Left renal pelvis (tissue), 4 donors: ENCODE measurements at places on chromosomes 13 and 19.

GRCh38 chr13:73261739-73262216, 203.0 kb downstream of the KLF5 start:
- DNase-seq: no peak

DNA sequence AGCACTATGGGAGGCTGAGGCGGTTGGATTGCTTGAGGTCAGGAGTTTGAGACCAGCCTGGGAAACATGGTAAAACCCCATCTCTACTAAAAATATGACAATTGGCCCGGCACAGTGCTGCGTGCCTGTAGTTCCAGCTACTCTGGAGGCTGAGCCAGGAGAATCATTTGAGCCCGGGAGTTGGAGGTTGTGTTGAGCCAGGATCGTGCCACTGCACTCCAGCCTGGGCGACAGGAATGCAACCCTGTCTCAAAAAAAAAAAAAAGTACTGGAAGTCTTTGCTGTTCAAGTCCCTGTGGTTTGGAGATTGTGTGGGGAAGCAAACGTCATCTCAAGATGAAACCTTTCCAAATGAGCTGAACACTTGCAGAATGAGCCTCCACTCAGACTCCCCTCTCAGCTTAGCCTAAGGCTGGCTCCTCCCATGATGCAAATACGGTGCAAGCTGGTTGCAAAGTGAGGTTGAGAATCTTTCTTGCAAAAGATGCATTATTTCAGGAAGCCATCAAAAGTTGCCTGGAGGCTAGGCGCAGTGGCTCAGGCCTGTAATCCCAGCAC, 46.2 kb downstream of the MYO9B start:
- DNase-seq: no peak

DNA sequence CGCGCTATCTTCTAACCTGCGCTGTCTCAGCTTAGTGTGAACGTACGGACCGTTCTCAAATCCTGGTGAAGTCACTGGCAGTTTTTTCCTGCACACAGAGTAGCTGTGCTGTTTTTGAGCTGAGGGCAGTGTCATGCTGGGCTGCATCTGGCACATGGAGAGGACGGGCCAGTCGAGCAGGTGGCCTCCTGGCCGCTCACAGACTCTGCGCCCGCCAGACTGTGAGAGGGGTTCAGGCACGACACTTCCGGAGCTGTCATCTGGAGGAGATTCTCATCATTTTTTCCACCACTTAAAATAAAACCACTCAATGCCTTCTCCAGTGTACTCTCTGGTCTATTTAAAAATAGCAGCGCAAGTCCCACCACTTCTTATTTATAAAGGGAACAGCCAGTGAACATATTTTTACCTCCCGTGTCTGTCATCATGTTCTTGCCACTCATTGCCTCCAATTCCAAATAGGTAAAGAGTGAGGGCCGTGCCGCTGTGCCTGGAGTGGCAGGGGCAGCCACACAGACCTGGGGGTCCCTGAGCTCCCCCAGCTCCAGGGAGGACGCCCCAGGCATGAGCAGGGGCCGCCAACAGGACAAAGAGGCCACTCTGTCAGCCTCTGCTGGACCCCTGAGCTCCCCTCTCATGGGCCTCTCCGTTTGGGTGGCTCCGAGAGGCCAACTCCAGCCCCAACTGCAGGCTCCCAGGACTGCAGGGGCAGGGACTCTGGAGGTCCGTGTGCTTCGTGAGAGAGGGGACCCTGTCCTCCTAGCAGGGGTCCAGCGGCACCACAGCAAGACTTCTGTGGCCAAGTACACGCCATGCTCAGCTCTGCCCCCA, 36.9 kb upstream of the GRTP1 start:
- no peak for DNase-seq

GRCh38 chr13:113584870-113585671, 518 bp downstream of the TFDP1 start:
- DNase-seq: no peak

GRCh38 chr19:50501568-50502475, 9.2 kb downstream of the JOSD2 start:
- no peak for DNase-seq

- DNase-seq: no peak
Observed at GRCh38 chr13:73593199-73593765, 534.5 kb downstream of the KLF5 start.

GRCh38 chr19:17766543-17767131, 15.4 kb downstream of the FCHO1 start:
- DNase-seq: no peak

GRCh38 chr13:27403727-27404385, 20.6 kb upstream of the GTF3A start:
- DNase-seq: no peak

DNA sequence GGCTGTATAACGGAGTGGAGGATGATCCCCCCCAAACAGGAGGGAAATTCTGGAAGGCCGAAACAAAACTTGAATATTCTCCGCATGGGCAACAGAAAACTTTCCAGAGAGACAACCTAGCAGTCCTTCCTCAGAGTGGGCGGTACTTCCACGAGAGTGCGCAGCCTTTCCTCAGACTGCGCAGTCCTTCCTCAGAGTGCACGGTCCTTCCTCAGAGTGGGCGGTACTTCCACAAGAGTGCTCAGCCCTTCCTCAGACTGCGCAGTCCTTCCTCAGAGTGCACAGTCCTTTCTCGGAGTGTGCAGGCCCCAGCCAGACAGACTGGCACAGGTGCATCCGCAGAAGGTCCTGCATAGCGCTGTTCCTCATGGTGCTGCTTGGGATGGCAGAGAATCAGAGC, 12.7 kb upstream of the GALP start:
- no peak for DNase-seq

GRCh38 chr13:32164622-32165268, 133.2 kb downstream of the FRY start:
- DNase-seq: no peak

GRCh38 chr19:42207767-42208271, 9.7 kb downstream of the DEDD2 start:
- no peak for DNase-seq

DNA sequence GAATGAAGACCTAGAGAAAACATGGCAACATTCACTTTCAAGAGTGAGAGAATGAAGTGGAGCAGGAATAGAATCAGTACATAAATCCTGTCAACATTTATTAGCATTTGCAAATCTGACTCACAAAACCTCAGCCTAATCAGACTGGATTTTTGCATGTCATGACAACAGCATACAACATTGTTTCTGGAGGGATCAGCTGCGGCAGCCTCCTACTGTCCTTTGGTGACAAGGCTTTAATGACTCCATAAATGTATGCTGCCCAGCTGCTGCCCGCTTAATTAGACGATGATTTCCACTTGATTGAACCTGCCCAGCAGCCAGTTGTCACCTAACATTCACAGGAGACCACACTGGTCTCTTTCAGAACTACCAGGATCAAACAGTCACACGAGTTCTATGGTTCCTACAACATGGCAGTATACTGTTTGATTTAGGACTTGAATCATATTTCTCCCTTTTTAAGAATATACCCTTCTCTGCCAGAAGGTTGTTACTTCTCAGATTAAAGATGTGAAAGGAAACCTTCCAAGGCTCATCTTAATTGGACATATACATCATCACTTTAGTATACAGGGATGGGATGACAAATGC, 9.3 kb downstream of the EBPL start:
- DNase-seq: no peak
